Hindlimb muscle (tissue), 1 donor: ENCODE measurements at places on chromosomes 7 and 10.

DNA sequence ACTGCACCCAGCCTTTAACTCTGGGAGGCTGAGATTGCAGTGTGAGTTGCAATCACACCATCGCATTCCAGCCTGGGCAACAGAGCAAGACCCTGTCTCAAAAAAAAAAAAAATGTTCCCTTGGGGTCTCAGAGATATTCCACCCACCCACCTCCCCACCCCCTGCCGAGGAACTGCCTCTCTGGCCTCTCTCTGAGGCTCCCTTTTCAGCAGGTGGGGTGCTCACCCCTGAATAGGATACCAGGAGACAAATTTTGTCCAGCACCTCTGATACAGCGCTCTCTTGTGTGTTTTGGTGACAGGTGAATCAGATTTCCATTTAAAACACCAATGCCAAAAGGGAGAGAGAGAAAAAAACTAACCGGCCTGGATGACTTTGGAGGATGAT is 92.6 kb upstream of the KIF5B start:
- DNase-seq, result no peak

DNA sequence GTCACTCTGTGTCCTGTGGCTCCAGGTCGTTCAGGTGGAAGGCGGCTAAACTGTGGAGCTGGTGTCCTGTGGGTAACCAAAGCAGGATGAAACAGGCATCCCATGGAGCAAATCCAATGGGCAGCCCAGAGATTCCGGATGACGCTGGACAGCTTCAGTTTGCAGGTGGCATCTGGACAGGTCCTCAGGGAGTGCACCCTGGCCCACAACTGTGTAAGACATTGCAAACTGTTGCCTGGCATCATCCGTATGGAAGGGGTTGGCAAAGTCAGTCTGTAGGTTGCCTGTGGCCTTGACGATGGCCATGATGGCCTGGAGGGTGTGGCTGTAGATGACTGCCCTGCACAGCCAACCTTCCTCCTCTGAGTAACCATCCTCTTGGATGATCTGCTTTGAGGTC is 35.5 kb downstream of the RPS24 start:
- DNase-seq, result no peak

- no peak for DNase-seq
Measured at GRCh38 chr10:1116696-1117280, 60.6 kb downstream of the WDR37 start.

DNA sequence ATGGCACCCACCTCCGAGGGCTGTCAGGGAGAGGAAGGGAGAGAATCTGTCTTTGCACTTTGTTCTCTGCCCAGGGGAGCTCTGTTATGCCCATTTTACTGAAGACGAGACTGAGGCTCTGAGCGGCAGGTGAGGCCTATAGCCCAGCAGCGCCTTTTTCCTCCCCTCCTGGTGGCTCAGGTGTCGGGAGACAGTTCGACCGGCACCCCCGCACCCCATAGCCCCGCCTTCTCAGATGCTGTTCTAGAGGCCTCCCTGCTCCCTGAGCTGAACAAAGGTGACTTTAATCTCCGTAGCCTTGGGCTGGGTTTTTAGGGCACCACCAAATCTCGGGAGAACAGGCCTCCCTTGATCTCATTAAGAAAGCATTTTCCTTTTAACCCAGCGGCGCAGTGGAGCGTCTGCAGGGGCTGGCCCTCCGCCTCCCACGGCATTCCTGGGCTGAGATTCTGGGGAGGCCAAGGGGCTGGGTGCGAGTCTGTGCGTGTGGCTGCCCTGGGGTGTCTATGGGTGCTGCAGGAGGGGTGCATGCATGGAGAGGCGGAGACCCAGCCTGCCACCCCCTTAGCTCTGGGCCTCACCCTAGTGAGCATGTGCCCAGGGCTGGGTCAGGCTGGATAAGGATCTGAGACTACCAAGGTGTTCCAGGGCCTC is 3.3 kb downstream of the LFNG start:
- DNase-seq, result no peak

- DNase-seq, result peak; percentile 10
Measured at GRCh38 chr10:53223851-53224250, 451.3 kb upstream of the MBL2 start.

DNA sequence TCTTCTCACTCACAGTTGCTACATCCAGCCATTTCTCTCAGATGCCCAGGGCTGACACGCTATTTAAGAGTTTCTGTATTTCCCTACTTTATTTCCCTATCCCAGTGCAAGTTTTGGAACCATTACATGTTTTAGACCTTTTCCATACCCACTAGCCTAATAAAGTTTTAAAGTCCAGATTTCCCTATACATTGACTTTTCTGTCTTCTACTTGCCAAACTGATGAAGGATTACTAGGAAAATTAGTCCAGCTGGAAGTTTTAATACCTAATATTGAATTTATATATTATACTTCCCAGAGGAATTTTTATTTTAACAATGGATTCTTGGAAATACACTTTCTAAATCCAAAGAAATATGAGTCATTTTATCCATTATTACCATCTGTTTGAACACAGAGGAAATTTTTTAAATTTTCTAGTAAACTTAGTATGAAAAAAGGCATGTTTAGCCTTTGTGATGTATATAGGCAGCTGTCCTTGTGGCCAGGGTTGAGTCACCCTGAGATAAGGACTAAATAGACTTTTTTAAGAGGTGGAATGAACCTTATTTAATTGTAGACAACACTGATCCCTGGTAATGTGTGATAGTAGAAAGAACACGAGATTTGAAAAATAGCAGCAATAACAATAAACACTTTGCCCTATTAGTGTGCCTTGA is 205.0 kb downstream of the TFEC start:
- DNase-seq, result peak; percentile 34

DNA sequence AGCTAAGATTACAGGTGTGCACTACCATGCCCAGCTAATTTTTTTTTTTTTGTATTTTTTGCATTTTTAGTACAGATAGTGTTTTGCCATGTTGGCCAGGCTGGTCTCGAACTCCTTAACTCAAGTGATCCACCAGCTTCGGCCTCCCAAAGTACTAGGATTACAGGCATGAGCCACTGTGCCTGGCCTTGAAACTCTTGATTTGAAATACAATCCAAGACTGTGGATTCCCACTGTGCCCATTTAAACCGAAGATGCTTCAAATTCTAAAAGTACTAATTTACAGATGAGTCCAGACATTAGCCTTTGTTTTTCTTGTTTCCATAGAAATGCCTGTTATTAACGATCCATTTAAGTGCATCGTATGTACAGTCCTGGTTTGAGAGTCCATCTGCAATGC is 130.9 kb downstream of the CACNA2D1 start:
- DNase-seq, result no peak
